ENCODE measurements at places on chromosomes 16 and 17.

- no peak for DNase-seq
Measured at GRCh38 chr16:65644821-65645220, 523.0 kb upstream of the CDH11 start.

DNA sequence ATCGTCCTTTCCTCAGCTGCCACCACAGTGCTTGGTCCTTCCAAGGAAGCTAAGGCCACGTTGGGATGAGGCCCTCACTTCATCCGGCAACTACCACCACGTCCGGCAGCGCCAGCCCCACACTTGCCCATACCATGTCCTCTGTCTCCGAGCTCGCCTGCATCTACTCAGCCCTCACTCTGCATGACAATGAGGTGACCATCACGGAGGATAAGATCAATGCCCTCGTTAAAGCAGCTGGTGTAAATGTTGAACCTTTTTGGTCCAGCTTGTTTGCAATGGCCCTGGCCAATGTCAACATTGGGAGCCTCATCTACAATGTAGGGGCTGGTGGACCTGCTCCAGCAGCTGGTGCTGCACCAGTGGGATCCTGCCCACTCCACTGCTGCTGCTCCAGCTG, 44.9 kb downstream of the TTC19 start:
- no peak for DNase-seq

GRCh38 chr17:49022391-49022941, 25.3 kb downstream of the IGF2BP1 start:
- no peak for DNase-seq

DNA sequence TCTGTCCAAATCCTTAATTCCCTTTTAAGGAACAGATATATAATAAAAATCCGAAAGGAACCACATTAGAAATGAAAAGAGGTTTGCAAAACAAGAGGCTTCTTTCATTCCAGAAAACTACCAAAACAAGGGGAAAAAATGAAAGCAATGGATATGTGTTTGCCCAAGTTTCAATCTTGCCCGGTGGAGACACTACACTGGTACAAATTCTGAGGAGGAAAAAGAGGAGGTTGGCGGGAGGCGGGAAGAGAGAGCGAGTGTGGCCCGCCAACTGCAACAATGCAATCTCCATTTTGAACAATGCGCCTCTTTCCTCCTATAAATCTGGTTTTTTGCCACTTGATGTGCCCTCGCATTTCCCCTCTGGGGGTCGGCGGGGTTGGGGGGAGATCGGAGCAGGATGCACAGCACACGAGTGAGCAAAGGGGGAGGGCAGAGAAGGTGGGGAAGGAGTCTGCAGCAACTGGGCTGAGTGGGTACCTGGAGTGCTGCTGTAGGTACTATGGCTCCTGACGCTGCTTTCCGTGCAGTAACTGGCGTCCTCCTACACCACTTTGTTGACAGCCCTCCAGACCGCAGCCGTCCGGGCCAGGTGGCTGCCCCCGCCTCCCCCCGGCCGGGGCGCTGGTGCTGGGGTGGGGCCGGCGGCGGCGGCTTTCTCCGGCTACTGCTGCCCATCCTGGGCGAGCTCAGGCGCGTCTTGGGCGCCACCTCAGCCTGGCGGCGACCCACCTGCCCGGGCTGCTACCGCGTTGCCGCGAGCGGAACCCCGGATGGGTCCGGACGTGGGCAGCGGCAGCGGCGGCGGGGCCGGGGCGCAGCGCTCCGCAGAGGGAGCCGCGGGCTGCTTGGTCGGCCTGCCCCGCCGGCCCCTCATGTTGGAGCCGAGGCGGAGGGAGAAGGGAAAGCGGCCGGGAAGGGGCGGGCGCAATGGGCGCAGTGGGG, 93.8 kb upstream of the PLEKHM1 start:
- no peak for DNase-seq

- no peak for DNase-seq
Measured at GRCh38 chr17:27217631-27218030, 76.3 kb upstream of the WSB1 start.

DNA sequence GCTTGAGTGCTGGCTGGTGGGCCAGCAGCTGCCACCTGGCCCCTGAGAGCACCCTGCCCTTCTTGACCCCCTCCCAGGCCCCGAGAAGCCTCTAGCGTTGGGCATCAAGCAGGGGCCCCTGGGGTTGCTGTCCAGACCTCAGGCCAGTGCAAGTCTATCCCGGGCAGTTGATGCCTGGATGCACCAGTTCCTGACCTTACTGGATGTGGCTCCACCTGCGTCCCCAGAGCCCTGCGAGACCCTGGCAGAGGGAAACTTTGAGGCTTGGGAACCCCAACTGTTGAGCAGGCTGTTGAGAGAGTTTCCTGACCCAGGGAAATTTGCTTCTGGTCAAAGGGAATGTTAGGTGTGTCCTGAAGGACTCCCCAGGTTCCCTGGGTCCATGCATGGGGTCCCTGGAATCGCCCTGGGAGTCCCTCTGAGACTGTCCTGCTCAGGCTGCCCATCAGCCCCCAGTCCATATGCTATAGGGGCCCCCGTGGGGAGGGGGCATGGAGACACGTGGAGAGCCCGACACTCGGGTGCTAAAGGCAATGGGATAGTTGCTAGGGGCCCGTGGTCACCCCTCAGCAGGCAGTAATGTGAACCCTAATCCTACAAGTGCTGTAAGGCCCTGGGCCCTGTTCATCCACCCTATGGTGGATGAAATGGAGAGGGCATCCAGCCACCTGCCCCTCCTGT, 46.4 kb downstream of the RAB11FIP4 start:
- no peak for DNase-seq

GRCh38 chr16:12119562-12119961, 143.0 kb downstream of the SNX29 start:
- DNase-seq: no peak

Data from NCI-H748 treated with DMSO at 0.1 percent for 48 hours (cell line).